NB4 (cell line): ENCODE measurements at places on chromosomes 6 and 20.

- no peak for DNase-seq
These were observed 109.4 kb upstream of the CCN2 start for GRCh38 chr6:132060591-132060990.

GRCh38 chr6:30966154-30966553, 17.4 kb upstream of the MUC21 start:
- DNase-seq: no peak

DNA sequence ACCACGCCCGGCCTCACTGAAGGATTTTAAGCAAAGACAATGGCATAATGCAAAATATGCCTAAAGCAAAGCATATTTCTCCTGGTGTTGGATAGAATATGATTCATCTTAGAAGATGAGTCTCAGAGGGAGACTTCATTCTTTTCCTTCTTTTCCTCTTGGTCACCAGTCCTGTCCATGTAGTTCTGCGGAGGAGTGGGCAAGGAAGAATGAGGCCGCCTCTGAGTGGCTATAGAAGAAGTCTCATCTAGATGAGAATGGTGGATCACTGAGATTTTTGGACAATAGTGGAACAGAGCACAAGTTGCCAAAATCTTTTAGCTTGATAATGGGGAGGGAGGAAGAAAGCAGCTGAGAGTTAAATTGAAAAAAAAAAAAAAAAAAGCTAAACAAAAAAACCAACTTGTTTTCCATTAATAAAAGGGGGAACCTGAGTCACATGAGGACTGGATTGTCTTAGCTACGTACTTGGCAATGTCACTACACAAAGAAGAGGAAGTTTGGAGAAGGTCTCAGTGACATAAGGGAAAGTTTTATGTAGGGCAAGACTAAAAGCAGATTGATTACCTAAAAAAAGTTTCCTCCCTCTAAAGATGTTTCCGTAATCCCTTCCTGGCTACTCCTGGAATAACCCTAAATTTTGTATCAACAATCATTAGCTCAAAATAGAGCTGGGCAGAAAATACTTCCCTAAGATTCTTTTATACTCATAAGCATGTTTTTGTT, 6.0 kb downstream of the CD83 start:
- DNase-seq: peak; percentile 50

DNA sequence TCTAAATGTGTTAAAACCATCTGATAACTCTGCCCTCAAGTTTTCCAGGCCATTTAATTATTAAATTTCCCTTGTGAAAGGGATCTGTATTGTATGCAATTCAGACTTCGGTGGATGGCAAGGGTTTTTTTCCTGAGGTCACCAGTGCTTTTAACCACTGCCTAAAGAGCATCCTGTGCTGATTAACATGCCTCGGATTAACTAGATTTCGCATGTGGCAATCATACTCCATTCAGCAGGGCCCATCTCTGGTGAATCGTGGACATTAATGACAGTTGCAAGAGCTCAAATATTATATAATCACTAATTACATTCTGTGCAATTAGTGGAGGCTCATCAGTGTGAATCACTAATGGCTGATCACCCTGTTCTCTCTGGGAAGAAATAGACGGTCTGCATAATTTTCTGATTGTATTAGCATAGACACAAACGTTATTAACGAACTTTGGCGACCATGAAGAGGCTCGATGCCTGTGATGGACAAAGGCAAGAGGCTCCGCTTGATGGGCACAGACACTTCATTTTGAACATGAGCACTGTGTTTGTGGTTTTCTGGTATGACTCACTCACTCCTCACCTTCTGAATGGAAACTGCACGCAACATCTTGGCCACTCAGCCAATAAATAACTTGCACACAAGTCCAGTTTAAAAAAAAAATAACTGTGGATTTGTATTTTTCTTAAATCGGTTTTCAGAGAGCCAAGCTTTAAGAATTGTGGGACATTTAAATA, 31.4 kb downstream of the LINC00237 start:
- DNase-seq: peak; percentile 91

- DNase-seq: no peak
These were observed 41.0 kb upstream of the MRPS18A start for GRCh38 chr6:43728586-43728985.

GRCh38 chr6:143333749-143334520, 116.6 kb downstream of the ADAT2 start:
- DNase-seq: no peak

- DNase-seq: peak; percentile 95
These were observed 502.2 kb upstream of the JARID2 start for GRCh38 chr6:14743474-14744211.

DNA sequence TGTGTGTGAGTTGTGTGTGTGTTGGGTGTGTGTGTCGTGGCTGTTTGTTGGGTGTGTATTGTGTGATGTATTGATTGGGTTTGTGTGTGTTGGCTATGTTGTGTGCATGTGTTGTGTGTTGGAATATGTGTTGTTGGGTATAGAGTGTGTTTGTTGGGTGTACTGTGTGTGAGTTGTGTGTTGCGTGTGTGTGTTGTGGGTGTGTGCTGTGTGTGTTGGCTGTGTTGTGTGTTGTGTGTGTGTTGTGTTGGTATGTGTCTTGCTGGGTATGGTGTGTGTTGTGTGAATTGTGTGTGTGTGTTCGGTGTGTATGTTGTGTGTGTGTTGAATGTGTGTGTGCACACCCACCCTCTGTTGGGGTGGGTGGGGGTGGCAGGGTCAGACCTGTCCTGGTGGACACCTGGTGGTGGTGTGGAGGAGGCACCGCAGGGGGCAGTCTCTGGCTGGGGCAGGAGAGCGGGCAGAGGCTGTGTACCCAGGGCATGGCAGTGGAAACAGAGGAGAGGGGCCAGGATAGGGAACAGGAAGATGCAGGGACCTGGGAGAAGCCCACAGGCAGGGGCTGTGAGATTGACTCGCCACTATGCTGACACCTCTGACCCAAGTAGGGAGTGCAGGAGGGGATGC, 25.5 kb upstream of the PXDC1 start:
- peak; percentile 12 for DNase-seq

DNA sequence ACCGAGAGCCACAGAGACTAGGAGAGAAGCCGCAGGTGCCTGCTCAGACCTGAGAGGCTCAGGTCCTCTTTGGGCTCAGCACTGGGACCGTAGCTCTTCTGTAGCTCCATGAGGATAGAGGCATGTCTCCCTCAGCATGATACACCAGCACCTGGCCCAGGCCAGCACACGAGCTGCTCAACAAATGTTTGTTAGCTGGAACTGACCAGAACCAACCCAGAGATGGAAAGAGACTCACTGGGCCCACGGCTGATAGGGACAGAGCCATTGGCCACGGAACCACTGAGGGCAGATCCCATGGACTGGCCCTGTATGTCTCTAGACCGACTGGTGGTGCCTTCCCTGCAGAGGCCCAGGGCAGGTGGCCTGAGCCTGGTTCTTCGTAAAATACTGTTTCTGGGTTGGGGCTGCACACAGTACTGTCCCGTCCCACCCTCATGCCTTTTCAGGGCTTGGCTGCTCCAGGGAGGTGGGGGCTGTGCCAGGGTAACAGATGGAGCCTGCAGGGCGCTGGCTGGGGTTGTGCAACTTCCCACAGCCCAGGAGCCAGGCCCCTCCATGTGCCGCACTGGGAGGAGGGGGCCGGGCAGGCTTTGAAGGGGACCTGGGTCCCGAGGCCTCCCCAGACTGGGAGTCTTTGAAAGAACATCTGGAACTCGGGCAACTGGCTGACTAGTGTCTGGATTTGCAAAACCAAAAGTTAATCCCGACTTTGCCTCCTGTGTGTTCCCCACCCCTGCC, 5.2 kb downstream of the C20orf204 start:
- DNase-seq: peak; percentile 90

- DNase-seq: peak; percentile 56
These were observed 50.8 kb upstream of the FAM83D start for GRCh38 chr20:38875175-38875993.

GRCh38 chr6:135180542-135181332, at the start of gene MYB:
Gene MYB (plus strand): TSS chr6:135181308. CDS start chr6:135181514, 206 bp downstream.
- peak; percentile 93 for DNase-seq

GRCh38 chr6:36381502-36382389, 5.7 kb downstream of the ETV7 start:
- DNase-seq: no peak

- DNase-seq: no peak
These were observed 56.1 kb downstream of the KCNB1 start for GRCh38 chr20:49426395-49426794.

GRCh38 chr20:5923493-5923892, 26.8 kb downstream of the TRMT6 start:
- DNase-seq: peak; percentile 51
